Activated CD4-positive, alpha-beta memory T cell treated with anti-CD3 and anti-CD28 coated beads for 36 hours (primary cell): ENCODE measurements at places on chromosomes 16 and 17. TPM values are rescaled to one million over a fixed set of nuclear protein-coding genes. Genes with fewer than 3 reads are reported as not detected.

Gene IKZF3
- 51.2 TPM for total RNA-seq

Gene GPR142
- total RNA-seq: not detected

Gene TBC1D3I
- not detected for total RNA-seq

Gene BLTP2
- 133 TPM for total RNA-seq

Gene MYH8
- total RNA-seq: not detected

Gene TMEM235
- not detected for total RNA-seq

Gene CEP131
- 11.1 TPM for total RNA-seq

Gene CHST4
- total RNA-seq: not detected

Gene CACNG5
- not detected for total RNA-seq

Gene EPX
- total RNA-seq: not detected

Gene IGFBP4
- total RNA-seq: 15.5 TPM

Gene DHX38
- total RNA-seq: 77.7 TPM

Gene MT1E
- total RNA-seq: 4.8 TPM

Gene AATK
- 0.78 TPM for total RNA-seq

Gene SPOP
- total RNA-seq: 53.4 TPM
